ENCODE measurements at places on chromosomes 7 and 10.

DNA sequence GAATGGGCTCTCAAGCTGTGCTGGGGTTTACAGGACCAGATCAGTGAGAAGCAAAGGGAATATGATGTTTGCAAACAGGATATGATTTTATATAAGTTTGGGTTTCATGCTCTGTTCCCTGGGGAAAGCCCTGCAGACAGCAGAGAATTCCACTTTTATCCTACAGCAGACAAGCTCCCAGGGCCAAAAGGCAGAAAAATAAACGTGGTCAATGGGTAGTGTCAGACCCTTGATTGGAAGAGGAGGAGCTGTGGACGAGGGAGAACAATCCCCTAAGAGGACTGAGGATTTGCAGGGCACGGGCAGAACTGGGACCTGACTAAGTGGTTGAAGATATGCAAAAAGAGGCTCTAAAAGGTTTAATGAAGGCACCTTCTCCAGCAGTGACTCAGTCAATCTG, 275.3 kb downstream of the HDAC9 start:
- no peak for DNase-seq

DNA sequence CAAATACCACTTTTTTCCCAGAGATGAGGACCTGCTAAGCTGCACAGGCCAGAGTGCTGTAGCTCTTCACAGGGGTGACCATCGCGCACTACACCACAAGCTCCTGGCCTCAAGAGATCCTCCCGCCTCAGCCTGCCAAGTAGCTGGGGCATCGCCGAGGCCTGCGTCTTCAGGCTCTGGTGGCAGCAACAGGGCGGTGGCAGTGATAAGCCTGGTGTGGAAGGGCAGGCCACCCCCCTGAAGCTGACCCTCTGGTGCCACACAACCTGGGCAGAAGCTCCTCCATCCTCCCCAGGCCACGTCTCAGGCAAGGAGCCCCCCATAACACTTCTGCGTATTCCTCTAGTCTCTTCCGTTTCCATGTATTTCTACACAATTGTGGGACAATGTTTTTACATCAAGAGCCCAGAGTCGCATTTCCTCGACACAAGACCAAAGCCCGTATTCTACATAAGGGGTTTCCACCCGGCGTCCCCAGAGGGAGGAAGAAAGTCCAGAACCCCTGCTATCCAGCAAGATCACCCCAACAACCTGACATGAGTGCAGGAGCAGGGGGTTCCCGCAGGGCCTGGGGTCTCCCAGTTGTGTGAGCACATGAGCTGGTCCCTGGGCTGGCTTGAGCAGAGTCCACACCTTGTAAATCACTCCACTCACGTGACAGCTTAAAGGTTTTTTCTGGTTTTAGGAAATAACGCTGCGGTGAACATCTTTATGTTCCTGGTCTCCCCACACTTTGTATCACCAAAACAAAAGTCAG, 37.6 kb upstream of the NCAPG2 start:
- no peak for DNase-seq

DNA sequence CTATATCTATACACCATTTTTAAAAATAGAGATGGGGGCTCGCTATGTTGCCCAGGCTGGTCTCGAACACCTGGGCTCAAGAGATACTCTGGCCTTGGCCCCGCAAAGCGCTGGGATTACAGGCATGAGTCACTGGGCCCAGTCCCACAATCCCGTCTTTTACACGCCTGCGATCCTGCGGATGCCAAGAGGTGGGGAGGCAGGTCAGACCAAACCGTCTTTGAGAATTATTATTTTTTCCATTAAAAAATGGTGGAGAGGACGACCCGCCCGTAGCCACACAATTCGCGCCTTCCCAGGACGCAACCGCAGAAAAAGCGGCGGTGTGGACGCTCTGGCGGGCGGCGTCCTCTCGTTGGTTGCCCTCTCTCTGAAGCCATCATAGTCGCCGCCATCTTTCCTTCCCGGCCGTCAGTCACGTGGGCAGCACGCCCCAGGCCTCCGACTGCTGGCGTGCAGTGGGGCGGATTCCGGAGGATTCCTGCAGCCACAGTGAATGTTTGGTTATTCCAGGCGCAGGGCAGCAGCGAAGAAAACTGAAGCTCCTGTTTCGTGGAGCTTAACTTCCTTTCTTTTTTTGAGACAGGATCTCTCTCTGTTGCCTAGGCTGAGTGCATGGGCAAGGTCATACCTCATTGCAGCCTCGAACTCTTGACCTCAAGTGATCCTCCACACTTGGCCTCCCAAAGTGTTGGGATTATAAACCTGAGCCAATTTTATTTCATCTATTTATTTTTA, 9.9 kb upstream of the EPHB4 start:
- peak; percentile 86 for DNase-seq

- peak; percentile 43 for DNase-seq
Observed at GRCh38 chr10:10662716-10663408, 354.8 kb upstream of the CELF2 start.

DNA sequence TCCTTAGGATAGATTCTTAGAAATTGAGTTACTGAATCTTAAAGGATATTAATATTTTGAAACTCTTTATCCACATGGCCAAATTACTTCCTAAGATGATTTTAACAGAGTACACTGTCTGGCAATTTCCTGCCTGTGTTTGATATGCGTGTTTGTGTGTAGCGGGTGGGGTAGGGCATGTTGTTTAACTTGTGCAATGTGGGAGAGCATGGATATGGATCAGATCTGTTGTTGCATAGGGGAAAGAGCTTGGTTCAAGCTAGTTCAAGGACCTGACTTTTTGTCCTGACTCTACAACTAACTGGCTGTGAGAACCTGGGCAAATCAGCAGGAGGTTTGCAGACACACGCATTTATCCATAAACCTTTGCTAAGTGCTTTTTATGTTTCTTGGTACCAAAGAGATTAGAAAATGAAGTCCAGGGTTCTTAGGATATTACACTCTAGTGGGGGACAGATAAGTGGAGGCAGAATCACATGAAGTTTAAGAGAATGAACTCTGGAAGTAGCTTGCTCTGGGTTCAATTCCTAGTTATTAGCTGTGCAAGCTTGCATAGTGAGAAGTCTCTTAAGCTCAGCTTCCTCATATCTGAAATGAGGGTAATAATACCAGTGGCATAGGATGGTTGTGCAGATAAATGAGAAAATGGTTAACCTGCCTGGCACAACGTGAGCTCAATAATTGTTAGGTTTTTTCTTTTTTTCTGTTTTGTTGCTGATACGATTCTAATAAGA, 96.3 kb upstream of the PRR15 start:
- DNase-seq, result no peak

GRCh38 chr7:1973321-1974251, 259.2 kb downstream of the MAD1L1 start:
- DNase-seq, result no peak

GRCh38 chr7:24566274-24566673, 7.0 kb upstream of the PALS2 start:
- DNase-seq, result no peak

GRCh38 chr10:6755781-6756460, 175.8 kb upstream of the PRKCQ start:
- no peak for DNase-seq

DNA sequence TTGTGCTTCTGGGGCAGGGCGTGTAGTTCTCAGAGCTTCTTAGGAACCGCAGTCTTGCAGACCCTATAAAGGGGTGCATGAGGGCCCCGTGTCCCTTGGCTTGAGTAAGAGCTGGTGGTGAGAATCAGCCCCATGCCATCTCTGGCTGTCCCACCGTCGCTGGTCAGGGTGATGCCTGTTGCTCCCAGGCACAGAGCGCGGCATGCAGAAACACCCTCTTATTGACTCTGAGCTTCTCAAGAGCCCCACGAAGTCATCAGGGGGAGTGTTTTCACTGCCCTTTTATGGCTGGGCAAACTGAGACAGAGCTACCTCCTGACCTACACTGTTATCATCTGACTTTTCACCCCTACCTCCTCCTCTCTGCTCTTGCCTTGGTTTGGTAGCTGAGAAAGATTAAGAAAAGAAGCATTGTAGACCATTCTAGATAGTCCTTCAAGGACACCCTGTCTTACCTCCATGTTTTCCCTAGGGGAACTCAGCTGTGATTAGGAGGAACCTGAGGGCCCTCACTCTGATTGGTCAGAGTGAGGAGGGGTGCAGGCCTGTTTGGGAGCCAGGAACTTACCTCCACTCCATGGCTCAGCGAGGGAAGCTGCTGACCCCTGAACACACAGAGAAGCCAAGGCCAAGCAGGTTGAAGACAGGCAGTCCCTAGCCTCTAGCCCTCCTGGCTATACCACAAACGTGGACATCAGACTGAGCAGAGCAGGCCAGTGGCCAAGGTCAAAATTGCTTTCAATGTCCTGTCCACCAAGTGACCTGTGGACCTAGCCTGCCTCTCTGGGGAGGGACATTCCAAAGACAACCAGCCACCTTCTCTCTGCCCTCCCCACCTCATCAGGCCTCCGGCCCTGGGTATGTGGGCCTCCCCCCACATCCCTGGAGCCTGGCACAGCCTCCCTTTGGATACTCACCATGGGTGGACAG, 17.6 kb downstream of the UNC5B start:
- DNase-seq, result no peak

DNA sequence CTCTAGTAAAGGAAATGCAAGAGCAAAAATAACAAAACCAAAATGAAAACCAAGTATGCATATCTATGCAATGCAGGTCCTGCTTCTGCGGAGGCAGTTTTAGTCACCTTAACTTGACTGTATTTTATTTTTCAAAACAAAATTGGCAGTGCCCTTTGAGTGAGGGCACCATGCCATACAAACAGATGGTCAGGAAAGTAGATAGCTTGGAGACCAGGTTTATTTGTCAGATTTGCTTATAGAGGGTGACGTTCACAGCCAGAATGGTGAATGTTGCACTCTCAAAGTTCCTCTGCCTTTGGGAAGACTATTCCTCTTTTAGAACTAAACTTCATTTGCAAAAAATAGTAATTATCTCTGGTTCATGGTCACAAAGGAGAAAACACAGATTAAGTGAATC, 801.9 kb downstream of the ANKRD7 start:
- no peak for DNase-seq

DNA sequence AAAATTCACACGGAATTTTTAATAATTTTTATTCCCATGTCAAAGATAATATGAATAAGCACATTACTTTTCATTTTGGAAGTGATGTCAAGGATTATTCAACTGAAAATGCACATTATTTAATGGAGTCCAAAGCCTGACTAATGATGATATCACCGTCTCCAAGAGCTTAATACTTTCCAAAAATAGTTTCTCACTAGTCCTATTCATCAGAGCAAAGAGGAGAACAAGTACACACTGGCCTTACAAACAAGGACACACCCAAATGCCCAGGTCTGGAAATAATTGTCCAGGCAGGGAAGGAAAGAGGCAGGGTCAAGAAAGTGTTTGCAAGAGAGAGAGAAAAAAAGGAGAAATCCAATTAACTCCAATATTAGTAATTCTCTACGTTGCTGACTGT, 216.8 kb upstream of the CCDC6 start:
- no peak for DNase-seq

DNA sequence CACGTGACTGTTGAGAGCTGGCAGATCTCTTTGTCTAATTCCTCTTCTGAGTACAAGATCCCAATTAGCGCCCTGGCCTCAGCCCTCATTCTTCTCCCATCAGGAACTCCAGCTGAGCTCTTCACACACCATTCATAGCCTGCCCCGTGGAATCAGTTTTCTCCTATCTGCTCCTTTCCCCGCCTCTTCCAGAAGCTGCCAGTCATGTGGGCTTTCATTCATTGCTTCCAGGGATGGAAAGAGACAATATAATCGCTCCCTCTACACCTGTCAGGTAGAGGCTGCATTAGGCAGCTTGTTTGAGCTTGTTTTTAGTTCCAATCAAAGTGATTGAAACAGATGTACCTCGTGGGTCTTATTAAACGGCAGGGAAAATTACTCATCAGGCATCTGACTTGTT, 515.8 kb downstream of the TYW1 start:
- no peak for DNase-seq

- DNase-seq, result no peak
Observed at GRCh38 chr7:28729281-28729680, 228.8 kb downstream of the TRIL start.

DNA sequence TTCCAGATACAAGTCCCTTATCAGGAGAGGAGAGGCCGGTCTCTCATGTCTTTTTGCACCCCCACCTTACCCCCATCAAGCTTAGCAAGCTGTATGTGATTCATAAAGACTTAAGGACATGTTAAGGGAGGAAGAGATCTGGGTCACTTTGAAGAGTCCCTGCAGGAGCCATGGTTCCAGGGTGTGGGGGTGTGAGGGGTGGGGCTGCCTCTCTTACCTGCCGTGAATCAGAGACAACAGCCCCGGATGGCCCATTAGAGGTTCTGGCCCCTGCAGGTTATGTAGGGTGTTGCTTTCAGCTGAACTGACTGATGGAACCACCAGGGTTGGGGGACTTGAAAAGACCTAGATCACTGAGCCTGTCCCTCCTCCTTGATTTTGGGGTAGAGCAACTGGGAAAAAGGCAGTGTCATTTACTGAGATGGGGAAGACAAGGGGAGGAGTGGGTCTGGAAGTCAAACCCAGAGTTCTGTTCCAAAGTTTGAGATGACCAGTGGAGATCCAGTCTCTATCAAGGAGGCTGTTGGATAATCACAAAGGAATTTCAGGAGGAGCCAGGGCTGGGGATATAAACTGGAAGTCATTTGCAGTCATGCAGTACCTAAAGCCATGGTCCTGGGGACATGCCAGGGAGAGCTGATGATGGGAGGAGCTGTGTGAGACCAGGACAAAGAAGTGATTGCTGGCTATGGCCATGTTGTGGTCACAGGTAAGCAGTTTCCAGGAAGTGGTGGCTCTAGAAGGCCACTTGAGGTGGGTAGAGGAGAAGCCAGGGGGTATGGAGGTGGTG, 23.1 kb downstream of the ADAMTS14 start:
- no peak for DNase-seq

DNA sequence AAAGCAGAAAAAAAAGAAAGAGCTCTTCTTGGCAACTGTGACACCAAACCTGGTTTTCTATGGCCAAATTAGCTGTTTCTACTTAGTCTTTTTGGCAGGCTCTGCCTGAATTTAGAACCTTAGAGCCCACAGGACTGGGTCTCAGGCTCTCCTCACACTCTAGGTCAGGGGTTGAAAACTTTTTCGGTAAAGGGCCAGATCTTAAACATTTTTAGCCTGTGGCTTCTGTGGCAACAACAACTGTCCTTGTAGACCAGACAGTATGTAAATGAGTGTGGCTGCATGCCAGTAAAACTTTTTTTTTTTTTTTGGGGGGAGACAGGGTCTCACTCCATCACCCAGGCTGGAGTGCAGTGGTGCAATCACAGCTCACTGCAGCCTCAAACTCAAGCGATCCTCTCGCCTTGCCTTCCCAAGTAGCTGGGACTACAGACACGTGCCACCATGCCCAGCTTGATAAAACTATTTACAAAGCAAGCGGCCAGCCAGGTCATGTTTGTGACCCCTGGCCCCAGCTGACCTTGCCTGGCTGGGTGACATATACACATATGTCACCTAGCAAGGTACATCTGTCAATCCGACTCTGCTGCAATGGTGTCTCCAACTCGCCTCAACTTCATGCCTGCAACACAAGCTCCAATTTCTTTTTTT, 17.4 kb downstream of the KPNA7 start:
- DNase-seq, result no peak

- DNase-seq, result no peak
Observed at GRCh38 chr7:84820481-84820880, 366.4 kb downstream of the SEMA3D start.

GRCh38 chr10:59107147-59107546, 69.3 kb upstream of the PHYHIPL start:
- no peak for DNase-seq
